ENCODE measurements at places on chromosomes 6 and 20. TPM values are rescaled to one million over a fixed set of nuclear protein-coding genes. Genes with fewer than 3 reads are reported as not detected.

DNA sequence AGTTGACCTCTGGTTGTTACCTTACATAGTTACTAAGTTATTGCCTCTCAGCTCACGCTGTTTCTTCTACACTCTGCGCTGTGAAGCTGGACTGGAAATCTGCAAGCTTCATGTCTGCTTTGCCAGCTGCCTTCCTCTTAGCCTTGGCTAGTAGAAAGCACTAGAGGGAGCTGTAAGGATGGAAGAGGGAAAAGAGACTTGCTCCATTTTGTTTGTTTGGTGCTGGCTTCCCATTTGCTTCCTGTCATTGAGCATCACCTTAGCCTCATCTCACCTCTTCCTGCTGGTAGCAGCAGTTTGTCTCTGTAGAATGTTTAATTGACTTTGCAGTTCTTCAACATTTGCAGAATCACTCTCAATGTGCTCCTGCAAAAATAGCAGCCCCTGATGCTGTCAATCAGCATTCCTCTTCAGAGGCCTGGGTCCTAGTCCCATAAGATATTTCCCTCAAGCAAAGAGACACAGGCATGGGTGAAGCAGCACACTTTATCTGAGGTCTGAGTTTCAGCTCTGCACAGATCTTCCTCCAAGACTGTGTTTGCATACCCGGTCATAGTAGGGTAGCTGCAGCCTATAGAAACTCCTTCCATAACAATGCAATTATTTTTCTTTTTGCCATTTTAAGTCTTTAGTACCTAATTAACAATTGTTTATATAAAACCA, 302.2 kb upstream of the EPHA7 start:
- peak; percentile 47 for DNase-seq

CRISP2 gene
- total RNA-seq, result 0.23 TPM

DNA sequence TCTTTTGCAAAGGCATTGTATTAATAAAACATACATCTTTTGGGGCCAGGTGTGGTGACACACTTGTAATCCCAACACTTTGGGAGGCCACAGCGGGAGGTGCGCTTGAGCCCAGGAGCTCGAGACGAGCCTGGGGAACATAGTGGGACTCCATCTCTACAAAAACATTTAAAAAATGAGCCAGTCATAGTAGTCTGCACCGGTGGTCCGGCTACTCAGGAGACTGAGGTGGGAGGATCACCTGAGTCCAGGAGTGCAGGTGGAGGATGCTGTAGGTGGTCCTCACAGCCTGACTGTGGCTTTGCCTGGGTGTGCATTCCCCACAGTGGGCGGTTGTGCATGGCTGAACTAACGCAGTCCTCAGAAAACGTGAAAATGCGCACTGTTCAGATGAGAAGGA, 162.5 kb downstream of the DLL1 start:
- no peak for DNase-seq

DNA sequence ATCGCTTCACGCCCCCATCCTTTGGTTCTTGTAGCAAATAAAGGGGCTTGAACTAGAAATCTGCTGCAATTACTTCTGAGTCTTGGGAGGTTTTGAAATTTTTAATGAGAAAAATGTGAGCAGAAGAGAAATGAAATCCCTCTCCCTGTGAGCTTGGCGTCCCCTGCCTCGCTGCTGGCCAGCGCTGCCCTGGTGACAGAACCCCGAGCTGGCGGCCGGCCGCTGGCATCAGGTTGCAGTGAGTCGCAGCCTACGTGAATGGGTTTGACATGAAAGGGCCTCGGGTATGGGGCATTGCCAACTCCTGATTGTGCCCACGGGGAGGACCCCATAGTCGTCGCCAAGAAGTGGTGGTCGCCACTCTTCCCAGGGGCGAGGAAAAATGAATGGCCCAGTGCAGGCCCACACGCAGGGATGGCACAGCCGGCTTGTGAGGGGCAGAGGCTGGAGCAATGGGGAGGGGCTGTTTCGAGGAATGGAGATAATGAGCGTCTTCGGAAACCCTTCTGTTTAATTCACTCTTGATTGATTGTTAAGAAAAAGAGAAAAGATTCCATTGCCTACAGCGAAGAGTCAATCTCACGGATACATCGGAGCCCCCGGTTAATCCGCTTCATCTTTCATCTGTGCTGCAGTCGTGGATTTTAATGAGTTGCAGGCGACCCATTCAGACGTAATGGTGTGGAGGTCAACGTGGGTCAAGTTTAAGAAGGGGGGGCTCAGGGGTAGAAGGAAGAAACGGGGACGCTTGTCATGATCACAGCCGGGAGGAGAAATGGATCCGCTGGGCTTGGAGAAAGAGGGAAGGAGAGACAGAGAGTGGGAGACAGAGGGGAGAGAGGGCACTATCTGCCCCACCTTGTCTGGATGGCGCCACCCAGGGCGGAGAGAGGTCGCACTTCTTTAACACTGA, 380.1 kb downstream of the THBS2 start:
- no peak for DNase-seq

DNA sequence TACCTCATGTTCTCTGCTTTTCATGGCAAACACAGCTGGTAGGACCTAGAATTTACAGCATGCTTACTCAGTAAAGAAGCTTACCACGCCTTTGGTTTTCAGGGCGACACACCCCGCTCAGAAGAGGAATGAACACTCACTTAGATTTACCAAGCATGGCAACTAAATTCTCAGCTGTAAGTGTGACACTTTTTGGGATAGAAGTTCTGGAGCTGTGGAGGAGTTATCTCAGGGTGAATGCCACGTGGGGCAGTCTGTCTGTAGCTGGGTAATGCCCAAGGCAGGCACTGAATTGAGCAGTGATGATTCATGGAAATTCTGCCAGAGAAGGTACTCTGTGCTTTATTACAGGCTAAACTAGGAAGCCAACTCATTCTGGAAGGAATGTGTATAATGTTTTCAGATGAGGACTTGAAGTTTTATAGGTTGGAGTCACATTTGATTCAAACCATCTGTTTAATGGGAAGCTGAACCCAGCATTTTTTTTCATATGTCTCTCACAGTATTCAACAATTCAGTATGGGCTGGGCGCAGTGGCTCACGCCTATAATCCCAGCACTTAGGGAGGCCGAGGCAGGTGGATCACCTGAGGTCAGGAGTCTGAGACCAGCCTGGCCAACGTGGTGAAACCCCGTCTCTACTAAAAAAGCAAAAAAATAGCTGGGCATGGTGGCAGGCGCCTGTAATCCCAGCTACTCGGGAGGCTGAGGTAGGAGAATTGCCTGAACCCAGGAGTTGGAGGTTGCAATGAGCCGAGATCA, 3.5 kb upstream of the PRIM2 start:
- DNase-seq, result peak; percentile 98

DNA sequence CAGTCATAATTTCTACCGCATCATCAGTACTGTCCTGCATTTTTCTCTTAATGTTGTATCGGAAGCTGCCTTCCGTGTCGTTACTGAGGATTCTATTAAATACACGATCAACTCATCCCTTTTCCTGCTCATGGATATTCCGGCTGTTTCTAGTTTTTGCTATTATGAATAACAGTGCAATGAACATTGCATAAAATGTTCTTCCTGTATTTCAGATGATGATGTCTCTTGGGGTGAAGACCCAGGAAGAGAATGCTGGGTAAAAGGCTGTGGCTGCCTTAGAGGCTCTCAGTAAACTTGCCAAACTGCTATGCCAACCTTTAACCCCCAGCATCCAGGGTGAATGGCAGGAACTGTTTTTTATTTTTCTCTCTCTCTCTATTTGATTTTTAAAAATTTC, 24.1 kb upstream of the EPB41L1 start:
- DNase-seq, result no peak

C6orf141 gene
- 2.6 TPM for total RNA-seq

- no peak for DNase-seq
Measured at GRCh38 chr20:10647471-10647870, 26.3 kb downstream of the JAG1 start.

DNA sequence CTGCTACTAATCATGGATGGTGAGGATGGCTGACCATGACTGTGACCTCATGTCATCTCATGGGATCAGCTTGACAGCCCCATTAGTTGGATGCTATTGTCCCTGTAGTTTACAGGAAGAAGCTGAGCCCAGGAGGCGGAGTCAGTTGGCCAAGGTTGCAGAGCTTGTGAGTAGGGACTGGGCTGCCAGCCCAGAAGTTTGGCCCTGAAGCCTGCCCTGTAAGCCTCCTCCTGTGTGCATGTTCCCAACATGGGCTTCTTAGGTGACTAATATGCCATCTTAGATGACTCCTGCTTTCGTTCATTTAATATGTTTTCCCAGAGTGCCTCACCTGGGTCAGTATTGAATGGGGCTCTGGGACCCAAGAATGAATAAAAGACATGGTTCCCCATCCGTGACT, 6.9 kb downstream of the EDN3 start:
- no peak for DNase-seq

DNA sequence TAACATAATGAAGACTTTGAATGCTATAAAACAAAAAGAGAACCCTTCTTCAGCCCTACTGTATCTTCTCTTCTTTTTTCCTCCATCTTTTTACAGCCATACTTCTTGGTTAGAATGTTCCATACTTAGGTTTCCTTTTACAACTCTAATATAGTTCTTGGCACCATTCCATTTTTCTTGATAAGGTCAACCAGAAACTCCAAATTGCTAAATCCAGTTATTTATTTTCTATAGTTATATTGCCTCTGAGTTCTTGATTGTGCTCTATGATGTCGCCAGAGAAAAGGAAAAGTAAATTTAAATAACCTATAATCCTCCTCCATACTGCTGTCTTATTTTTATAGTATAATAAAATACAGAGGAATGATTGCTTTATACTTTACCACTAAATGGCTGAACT, 26.7 kb upstream of the COL10A1 start:
- no peak for DNase-seq

- no peak for DNase-seq
Measured at GRCh38 chr6:88605271-88605670, 358.1 kb downstream of the RNGTT start.

GRCh38 chr6:63510353-63510686, 62.0 kb upstream of the LOC128125822 start:
- no peak for DNase-seq

- peak; percentile 80 for DNase-seq
Measured at GRCh38 chr20:53865901-53866793, 204.2 kb downstream of the BCAS1 start.

GRCh38 chr6:32173051-32173727, 2.7 kb downstream of the AGPAT1 start:
- DNase-seq, result no peak

DNA sequence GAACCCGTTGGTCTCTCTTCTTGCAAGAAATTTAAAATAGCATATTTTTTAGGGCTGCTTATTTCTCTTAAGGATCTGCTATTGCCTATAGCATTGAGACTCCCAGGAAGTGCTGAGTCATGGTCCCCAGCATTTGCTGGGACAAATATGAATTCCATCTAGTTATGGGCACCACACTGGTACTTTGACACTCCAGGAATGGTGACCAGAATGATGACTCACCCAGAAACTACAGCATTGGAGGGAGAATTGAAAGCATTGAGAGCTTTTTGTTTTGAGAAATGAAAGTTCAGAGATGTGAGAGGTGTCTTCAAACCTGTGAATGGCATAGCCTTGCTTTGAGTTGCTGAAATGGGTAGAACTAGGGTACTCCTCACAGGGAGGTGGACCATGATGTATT, 699.7 kb downstream of the DHX35 start:
- peak; percentile 7 for DNase-seq

DNA sequence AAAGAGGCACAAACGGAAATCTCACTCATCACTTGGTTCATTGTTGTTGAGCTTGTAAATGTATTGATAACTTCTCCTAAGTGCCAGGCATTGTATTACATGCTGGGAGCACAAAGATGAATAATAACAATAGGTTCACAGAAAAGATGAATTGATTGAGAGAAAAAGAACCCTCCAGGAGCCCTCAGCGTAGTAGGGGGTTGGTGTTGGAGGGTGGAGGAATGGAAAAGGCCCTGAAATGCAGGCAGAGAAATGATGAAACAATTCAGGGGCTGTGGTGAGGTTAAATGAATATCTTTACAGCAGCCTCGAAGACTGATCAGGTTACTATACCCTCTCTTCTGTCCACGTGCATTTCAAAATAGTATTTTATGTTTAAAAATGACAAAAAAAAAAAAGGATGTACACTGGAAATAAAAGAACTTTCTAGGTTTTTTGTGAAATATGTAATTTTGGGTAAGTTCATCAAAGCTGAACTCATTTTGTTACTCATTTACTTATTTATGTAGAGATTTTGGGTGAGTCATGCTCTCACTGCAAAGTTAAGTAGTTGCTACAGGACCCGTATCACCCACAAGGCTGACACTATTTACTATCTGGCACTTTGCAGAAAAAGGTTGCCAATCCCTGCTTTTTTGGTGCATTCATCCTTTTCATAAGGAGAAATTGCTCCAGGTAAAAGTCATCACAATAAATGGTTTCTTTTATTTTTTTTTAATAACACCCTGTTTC, 277.3 kb downstream of the ZNF217 start:
- no peak for DNase-seq

DNA sequence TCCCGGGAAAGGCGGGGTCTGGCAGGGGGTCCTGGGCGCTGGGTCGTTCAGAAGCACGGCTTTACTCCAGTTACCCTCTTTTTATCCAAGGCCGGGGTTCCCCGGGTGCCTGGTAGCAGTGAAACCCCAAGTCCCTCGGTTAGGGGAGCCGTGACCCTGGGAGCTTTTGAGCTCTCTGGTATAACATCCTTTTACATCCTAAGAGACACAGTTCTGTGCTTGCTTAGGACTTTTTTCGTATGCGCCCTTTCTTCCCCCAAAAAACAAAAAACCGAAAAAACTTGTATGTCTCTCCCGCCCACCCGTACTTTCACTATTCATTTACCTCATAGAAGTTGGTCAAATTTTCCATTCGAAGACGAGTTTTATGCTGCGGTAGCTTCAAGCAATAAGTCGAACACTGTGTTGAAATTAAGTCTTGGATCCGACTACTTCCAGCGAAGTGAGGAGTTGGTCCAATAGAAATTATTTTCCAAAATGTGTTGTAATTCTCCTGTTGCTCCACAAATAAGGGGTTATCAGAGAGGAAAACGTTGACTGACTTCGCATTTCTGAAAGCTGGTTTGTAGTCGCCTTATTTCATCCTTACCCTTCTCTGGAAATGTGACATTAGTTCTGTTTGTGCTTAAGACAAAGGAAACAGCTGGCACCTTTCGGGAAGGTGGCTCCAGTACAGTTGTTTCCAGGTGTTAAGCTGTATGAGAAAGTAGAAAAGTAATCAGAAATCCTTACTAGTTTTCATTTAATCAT, 816 bp upstream of the MAN1A1 start:
- peak; percentile 7 for DNase-seq
